ENCODE measurements at places on chromosomes 6 and 20.

- DNase-seq, result no peak
Measured at GRCh38 chr6:40353967-40354452, 233.2 kb downstream of the LRFN2 start.

GRCh38 chr6:132673376-132674094 is 14.6 kb upstream of the TAAR1 start:
- no peak for DNase-seq

GRCh38 chr6:54747955-54748354 is 98.6 kb upstream of the FAM83B start:
- DNase-seq, result no peak

DNA sequence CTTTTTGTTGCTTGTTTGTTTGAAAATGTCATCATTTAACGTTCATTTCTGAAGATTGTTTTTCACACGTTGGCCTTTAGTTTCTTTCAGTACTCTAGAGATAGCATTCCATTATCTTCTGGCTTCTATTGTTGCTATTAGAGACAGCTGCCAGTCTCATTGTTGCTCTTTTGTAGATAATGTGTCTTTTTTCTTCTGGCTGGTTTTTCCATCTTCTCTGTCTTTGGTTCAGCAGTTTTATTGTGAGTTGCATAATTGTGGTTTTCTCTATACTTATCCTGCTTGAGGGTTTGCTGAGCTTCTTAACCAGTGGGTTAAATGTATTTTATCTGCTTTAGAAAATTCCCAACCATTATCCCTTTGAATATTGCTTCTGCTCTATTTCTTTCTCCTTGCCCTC is 23.2 kb upstream of the AIG1 start:
- DNase-seq, result no peak

DNA sequence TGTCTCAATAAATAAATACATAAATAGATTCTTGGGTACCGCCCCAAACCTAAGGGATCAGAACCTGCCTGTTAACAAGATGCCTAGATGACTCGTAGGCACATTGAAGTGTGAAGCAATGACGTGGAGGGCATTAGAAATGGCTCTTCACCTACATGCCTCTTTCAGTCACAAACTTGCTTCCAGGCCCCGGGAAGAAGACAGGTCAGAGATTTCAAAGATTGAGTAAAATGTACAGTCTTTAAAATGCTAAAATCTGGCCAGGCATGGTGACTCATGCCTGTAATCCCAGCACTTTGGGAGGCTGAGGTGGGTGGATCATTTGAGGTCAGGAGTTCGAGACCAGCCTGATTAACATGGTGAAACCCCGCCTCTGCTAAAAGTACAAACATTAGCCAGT is 480.8 kb upstream of the JARID2 start:
- DNase-seq, result peak; percentile 83

GRCh38 chr6:90596967-90597539 is 10.2 kb upstream of the MAP3K7 start:
- no peak for DNase-seq

- DNase-seq, result peak; percentile 34
Measured at GRCh38 chr20:35952480-35953386, 1.6 kb downstream of the SCAND1 start.

DNA sequence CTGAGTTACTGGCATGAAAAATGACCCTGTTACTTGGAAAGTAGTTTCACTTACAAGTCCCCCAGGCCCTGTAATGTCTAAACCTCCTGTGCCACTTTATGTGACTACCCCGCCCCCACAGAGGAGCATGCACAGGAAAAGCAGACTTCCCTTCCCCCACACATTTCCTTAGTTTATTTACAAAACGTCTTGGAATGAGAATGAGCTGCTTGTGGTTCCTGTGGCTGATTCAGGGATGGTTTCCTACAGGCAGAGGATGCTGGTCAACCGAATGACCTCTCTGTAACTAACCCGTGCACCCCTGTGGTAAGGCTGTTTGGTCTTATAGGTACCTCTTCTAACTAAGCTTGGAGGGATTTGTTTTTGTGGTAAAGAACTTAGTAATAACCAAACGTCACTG is 28.5 kb downstream of the RSPO3 start:
- peak; percentile 82 for DNase-seq

- DNase-seq, result peak; percentile 71
Measured at GRCh38 chr6:128713461-128713860, 169.5 kb upstream of the LAMA2 start.

DNA sequence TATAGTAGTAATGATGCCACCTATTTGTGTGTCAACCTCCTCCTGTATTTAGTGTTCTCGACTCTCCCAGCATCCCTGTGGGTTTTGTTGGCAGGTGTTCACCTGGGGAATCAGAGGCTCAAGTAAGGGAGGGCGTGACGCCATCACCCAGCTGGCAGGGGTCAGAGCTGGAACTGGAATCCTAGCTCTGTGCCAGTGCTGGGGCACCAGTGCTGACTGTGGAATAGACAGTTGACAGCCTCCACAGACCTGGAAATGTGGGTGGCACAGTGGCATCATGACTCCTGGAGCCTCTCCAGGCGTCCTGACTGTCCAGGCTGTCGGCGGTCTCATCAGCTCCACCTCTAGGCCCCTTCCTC is 102.8 kb downstream of the SYCP2 start:
- no peak for DNase-seq

DNA sequence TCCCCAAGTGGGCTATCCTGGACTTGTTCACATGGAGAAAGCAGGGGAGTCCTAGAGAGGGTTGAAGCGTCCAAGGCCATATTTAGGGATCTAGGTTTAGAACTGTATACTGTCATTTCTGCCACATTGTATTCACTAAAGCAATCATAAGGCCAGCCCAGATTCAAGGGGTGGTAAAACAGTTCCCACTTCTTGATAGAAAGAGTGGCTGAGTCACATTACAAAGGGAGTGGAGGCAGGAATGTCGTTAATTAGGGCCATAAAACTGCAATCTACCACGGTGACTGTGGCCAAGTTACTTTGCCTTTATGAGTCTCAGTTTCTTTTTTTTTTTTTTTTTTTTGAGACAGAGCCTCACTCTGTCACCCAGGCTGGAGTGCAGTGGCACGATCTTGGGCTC is 7.4 kb upstream of the UBR2 start:
- DNase-seq, result no peak

All from fibroblast of mammary gland (primary cell).